ENCODE measurements at places on chromosomes 2 and 18.

- DNase-seq = no peak
Measured at GRCh38 chr2:232376713-232377112, 1.8 kb upstream of the ALPP start.

DNA sequence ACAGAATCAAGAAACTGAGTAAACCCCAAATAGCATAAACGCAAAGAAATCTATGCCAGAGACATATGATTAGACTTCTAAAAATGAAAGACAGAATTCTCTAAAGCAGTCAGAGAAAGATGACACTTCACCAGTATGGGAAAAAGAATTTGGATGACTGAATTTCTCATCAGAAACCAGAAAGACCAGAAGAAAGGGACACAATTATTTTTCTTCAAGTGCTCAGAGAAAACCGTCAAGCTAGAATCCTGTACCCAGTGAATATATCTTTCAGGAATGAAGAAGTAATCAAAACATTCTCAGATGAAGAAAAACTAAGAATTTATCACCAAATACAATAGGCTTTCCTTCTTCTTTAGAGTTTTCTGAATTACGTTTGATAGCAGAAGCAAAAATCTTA is 14.2 kb upstream of the ESPNL start:
- no peak for DNase-seq

- no peak for DNase-seq
Measured at GRCh38 chr2:224837558-224837957, 121.4 kb upstream of the CCDC195 start.

GRCh38 chr2:154198866-154199265 is 327.1 kb downstream of the GALNT13 start:
- DNase-seq = no peak

DNA sequence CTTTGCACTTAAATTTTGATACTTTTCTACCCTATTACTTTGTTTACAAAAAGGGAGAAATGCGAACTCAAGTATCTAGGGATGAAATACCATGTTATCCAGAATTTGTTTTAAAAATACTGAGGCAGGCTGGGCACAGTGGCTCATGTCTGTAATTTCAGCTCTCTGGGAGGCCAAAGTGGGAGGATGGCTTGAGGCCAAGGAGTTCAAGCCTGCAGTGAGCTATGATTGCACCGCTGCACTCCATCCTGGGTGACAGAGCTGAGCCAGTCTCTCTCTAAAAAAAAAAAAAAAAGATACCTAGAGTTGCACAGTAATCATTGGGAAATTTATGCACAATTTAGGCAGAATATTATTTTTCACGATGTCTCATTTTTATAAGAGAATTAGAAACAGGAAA is 12.4 kb upstream of the VAPA start:
- DNase-seq = no peak

DNA sequence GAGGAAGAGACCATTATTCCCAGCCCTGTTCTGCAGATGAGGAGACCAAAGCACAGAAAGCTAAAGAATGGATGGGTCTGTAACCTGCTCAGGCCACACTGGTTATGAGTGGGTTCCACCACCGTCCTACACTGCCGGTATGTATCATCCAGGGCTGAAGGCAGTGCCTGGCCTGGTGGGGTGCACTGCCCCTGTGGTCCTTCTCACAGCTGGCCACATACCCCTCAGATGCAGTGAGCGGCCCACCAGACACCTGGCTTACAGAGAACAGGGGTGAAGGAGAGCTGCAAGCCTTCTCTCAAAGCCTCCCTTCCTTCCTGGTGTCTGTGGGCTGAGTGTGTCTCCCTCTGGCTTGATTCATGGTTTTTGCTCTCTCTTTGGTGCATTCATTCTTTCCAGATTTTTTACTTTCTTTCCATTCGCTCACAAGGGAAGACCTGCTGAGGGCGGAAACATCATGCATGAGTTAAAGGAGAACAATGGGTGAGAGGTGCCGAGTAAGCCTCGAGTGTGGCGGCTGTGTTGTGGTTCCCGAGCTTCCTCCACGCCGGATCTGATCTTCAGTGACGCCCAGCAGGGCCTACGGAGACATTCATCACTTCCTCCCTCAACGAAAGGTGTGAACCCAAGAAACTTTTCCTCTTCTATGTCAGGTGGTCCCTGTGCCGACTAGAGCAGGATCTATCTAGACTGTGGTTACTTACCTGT is 62.1 kb upstream of the REL start:
- no peak for DNase-seq

DNA sequence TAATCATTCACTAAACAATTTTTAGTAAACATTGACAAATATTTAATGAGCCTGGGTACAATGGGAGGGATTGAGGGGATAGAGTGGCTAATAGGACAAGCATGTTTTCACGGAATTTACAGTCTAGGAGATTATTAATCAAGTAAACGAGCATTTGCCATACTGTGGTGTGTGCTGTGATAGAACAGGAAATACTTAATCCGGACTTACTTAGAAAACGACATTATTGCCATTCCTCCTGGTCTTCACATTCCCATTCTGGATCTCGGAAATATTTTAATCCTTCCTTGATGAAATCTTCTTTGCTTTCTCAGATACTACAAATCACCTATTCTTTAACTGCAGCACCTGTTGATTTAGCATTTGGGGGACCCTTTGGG is 905 bp downstream of the TTLL4 start:
- no peak for DNase-seq

All from cerebellar nuclear complex (tissue), 1 donor.